Activated CD4-positive, alpha-beta T cell treated with anti-CD3 and anti-CD28 coated beads for 24 hours (primary cell): ENCODE measurements at places on chromosomes 2 and 18.

GRCh38 chr2:8461341-8461740 lies 220.5 kb upstream of the ID2 start:
- no peak for DNase-seq

GRCh38 chr2:196995757-196996314 lies 69.3 kb upstream of the PGAP1 start:
- DNase-seq, result no peak

DNA sequence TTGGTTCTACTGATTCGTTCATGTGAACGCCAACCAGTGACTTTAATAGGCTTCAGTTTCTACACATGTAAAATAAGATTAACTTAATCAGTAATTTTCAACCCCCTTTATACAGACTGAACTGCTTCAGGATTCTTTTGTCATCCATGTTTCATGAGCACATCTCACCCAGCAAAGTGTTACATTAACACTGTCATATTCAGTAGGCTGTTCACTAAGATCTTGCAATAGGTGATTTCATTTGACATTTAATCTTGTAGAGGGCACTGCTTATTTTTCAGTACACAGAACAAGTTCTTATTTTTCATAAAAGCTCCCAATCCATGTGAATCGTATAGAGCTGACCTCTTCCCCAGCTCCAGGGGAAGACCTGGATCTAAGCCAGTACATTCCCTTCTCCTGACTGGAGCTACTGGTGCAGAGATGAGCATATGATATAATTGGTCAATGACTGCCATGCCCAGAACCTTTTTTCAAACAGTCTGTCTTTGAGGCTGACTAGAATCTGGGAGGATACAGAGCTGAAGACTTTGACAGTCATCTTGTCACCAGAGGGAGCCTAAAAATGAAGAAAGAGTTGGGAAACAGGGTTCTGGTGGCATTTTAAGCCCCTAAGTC lies 72.2 kb upstream of the CHRNA1 start:
- no peak for DNase-seq

GRCh38 chr2:59713577-59713976 lies 839.9 kb downstream of the BCL11A start:
- DNase-seq, result no peak

DNA sequence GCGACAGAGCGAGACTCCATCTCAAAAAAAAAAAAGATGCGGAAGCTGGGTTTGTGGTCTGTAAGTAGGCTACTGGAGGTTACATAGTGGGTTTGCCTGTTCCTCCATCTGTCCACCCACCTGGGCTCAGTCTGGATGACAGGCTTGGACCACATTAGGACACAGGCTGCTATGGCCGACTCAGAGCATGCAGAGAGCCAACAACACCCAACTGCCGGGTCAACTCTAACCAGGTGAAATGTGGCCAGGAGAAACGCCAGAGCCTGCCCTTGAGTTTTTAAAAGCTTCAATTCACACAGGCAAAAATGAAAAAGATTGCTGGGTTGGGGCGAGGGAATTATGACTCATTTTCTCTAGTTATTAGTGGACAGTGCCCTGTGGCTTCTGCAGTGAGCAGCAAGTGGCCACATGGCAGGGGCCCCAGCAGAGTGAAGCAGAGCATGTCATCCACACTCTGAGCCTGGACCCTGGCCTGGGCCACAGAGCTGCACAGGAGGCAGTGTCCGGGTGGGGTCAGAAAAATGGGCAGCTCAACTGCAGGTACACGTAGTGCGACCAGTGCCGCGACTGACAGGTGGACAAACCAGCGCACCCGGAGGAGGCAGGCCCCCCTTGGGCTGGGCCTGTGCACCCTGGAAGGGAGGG lies 67.4 kb downstream of the BIN1 start:
- DNase-seq, result no peak

GRCh38 chr2:73091696-73092095 lies 20.2 kb upstream of the SFXN5 start:
- no peak for DNase-seq

DNA sequence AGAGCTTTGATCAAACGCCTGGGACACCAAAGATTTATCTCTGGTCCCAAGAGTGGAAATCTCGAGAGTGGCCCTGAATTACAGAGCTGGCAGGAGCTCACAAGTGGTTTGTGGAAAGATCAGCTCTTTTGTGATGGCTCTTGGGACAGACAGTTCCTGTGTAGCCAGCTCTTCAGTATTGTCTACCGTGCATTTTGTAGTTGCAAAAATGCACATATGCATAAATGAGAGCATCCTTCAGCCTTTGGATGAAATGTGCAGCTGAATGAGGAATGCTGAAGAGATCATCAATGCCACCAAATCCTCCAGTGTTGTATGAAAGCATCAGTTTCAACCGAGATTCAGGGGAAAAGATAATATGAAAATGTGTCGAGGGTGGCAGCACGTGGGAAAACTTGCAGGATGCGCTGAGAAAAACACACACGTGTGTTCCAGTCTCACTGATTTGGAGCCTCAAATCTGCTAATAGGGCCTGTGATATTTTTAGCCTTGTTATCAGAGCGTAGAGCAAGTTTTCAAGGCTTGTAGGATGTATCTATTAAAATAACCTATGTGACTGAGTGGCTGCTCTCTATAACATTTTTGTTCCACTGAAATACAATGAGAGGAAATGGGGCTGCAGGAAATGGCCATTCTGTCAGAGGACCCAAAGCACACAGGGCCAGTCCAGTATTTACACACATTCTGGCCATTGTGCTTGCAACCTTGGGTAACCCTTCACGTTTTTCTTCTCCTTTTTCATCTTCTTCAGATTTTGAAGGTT lies 138.7 kb downstream of the PRKCE start:
- no peak for DNase-seq

- no peak for DNase-seq
These were observed 7.0 kb upstream of the PAX3 start for GRCh38 chr2:222305516-222306392.

GRCh38 chr2:179669196-179669595 lies 192.2 kb downstream of the ZNF385B start:
- DNase-seq, result no peak

DNA sequence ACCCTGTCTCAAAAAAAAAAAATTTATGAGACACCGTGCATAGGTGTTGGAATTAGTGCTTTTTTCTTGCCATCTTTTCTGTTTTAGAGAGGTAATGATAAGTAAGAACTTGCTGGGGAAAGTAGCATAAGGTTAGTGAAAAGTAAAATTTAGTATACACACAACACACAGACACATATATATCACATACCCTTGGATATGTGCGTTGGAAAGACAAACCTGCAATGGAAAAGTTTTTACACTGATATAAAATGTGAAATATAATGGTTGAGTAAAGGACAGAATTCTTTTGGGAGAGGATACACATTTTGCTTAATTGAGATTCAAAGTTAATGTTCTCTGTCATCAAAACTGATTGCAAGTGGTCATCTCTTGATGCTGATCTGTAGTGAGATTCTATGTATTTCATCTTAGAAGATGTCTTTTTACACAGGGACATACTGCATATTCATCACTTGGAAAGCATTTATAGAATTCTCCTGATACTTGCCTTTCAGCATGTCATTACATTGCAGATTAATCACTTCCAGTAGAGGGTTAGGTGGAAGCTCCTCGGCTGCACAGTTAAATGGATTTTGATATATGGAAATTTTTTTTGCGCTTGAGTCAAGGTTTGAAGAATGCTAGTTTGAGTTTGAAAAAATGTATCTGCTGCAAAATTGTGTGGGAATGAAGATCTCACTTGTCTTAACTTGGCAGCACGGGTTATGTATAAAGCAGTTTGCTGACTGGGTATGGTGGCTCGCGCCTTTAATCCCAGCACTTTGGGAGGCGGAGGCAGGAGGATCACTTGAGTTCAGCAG lies 13.5 kb downstream of the PPP1CB start:
- no peak for DNase-seq

- DNase-seq, result no peak
These were observed 27.5 kb downstream of the MYO7B start for GRCh38 chr2:127562936-127563335.

- no peak for DNase-seq
These were observed 1277.8 kb upstream of the ZEB2 start for GRCh38 chr2:145797692-145798091.

- no peak for DNase-seq
These were observed 537 bp downstream of the AGFG1 start for GRCh38 chr2:227472265-227473121.

DNA sequence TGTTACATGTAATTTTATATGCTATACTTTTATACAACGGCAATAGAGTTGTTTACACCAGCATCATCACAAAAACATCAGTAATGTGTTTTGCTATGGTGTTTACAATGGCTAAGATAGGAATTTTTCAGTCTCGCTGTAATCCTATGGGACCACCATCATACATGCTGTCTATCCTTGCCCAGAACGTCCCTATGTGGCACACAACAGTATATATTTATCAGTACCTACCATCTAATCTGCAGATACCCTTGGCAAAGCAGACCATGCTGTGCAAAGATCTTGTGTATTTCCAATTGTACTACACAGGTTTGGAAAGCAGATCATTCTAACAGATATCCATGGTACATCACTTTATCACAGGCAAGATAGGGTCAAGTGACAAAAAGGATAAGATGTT lies 15.3 kb downstream of the RPL31 start:
- no peak for DNase-seq

- no peak for DNase-seq
These were observed 211.7 kb upstream of the REV1 start for GRCh38 chr2:99701503-99701902.

DNA sequence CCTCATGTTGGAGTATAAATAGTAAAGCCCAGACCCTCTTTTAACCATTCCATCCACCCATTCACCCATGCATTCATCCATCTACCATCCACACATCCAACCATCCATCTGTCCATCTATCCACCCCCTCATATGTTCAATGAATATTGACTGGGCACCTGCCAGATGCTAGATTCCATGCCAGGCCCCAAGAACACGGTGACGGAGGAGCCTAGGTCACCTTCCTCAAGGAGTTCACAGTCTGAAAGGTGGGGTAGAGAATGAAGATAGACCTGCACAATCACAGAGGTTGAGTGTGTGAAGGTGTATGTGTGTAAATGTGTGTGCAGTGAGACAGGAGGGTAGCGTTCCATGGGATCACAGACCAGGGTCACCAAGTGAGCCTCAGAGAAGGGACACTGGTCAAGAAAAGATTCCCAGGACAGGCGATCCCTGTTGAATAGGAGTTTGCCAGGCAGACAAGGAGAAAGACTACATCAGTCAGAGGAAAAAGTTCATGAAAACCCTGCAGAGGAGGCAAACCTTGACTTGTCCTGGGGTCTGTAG lies 287.2 kb downstream of the CYP26B1 start:
- no peak for DNase-seq

- DNase-seq, result peak; percentile 7
These were observed 302.7 kb upstream of the TNP1 start for GRCh38 chr2:217162533-217162932.

DNA sequence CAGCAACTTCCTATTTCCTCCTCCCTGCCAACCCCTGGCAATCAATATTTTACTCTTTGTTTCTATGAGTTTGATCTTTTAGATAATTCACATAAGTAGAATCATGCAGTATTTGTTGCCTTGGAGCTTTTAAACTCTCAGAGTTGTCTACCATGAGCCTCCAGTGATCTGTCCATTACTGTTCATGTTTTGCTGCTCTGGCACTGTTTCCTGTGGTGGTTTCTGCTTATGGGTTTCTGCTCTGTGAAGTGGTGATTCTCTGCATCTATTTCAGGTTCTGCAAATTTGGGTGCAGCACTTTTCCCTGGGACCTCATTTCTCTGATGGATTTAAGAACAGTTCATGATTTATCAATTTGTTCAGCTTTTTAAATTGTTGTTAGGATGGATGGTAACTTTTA lies 908.1 kb upstream of the FANCL start:
- DNase-seq, result no peak

DNA sequence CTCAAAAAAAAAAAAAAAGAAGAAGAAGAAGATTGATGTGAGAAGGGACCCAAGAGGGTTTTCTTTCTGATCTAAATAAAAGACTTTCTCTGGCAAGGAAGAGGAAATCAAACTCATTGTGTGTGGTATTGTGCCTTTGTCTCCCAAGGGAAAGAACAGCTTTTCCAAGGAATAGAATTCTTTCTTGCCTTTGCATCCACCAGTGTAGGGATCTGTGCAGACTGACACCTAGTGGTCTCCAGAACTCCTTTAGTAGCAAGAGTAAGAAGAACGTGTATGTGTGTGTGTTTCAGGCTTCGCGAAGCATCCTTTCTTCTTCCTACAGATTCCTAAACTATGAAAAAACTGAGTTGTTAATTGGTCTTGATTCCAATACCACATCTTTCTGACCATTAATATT lies 33.5 kb upstream of the CRIM1 start:
- DNase-seq, result no peak

DNA sequence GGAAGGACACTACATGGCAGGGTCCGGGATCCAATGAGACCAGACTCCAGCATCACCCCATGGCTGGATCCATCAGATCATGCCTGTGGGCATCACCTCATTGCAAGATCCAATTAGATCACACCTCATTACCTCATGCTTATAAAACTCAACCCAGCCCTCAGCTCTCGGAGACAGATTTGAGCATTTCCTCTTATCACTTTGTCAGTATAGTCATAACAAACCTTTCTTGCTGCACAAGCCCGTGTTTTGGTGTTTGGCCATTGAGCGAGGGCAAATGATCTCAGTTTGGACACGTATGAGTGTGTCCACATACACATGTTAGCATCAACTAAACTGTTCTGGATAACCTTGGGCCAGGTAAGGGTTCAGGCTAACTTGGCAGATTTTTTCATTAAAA lies 58.8 kb downstream of the CCDC195 start:
- no peak for DNase-seq

- no peak for DNase-seq
These were observed 137.9 kb downstream of the KLHL29 start for GRCh38 chr2:23522726-23523372.
